ENCODE measurements at places on chromosomes 13 and 19.
A peak's percentile ranks its signal among the peaks of the same experiment; 100 is the strongest.

DNA sequence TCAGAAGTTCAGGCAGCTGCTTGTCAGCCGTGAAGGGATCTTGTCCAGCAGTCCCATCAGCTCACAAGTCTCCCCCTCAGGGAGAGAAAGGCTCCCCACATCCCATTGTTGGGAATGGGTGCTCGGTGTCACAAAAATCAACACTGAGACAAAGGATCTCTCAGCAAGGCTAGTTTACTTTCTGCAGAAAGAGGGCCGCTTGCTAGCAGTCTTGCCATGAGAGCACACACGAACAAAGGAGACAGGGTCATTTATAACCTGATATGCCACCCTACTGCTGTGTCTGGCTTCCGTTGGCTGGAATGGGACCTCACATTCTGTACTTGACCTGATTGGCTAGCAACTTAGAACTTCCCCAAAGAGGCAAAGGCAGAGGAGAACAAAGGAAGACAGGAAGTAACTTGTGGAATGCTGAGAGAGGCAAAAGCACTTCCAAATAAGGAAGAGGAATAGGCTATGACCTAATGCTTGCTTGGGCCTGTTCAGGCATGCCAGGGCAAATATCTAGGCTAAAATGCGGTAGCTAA lies 8.7 kb upstream of the IGFL3 start:
- DNase-seq, result no peak

GRCh38 chr19:21848706-21849105 lies 12.7 kb upstream of the ZNF43 start:
- DNase-seq, result no peak

GRCh38 chr13:45337803-45338202 lies 3.2 kb downstream of the TPT1 start:
- no peak for DNase-seq

DNA sequence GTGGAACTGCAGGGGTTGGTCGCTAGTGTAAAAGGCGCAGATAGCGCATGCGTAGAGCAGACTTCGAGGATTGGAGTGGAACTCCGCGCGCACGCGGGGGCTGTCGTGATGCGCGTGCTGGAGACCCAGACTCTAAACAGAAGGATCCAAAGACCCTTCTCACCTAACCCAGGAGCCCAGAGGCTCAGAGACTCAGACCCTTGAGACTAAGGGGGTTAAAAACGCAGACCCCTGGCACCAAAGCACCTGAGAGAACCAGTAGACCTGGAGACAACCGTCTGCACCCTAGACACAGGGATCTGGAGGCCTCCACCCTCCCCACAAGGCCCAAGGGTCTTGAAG lies 567 bp upstream of the CTU1 start:
- no peak for DNase-seq

DNA sequence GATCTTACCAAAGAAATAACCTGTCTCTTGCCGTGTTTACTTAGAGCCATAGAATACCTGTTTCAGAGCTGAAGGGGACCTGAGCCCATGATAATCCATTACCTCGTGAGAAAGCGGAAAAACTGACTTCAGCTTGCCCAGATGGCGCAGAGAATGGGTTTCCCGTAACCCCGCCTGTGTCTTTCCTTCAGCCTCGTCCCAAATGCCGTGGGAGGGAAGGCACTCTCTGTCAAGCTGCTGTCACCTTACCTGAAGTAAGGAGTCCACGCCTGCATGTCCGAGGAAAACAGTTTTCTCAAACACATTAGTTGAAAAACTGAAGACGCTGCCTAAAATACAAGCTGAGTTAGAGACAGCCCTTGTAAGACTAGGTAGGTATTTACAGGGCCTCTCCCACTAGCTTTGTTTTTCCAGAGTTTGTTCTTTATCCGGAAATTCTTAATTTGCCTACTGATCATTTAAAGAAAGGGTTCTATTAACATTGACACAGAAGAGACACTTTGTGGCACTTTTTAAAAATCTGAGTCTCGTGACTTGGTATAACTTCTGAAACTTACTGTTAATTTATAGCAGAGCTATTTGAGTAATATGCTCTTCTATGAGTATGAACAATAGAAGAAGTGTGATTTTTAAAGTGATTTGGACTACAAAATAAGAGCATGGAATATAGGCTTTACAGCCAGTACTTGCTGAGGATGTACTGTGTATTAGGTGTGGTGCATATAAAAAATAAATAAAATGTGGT lies 1.3 kb upstream of the INTS6 start:
- DNase-seq, result peak; percentile 47

GRCh38 chr19:33024398-33024797 lies 40.3 kb downstream of the RHPN2 start:
- DNase-seq, result no peak

DNA sequence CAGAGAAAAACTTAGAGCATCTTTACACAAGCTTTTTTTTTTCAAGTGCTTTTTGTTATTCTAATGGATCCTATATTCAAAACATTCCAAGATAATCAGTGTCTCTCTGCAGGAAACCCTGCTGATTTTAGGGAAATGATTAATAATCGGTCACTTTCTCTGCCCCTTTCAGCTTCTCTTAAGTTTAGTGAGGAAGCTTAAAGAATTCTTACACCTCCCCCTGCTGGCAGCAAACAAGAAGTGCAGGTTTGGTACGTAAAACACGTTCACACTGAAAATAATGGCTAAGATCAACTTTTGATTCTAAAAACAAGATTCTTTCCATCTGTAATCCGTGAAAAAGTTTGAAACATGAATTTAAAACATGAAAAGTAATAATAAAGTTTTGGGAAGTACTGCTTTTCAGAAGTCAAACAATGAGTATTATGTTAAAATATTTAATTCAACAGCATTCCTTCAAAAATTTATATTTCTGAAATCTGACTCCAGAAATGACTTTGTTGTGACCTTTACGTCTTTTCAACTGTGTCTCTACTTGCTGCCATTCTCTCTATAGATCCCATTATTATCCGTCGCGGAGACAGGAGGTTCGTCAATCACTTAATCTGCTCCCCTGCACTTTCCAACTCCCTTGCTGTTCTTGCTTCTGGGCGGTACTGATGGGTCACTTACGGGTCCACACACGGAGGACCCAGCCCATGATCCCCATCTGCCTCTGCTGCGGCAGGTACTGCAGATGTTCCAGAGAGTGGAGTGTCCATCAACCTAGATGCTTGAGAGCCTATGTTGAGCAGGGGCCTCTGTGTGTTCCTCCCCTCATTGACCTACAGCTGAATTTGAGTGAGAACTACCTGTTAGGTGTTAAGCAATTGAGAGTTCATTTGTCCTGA lies 203.1 kb upstream of the EDNRB start:
- no peak for DNase-seq

DNA sequence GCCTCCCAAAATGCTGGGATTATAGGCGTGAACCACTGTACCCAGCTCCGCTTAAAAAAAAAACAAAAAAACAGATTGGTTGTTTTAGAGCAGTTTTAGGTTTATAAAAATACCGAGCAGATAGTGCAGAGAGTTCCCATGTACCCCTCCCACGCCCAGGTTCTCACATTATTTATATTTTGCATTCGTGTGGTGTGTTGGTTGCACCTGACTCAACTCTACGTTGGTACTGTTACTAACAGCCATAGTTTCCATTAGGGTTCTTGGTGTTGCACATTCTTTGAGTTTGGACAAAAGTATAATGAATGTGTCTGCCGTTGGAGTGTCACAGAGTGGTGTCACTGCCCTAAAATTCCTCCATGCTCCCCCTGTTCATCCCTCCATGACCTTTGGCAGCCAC lies 29.1 kb downstream of the MYO9B start:
- DNase-seq, result no peak

- no peak for DNase-seq
Measured at GRCh38 chr13:91722267-91722884, 324.0 kb downstream of the GPC5 start.

DNA sequence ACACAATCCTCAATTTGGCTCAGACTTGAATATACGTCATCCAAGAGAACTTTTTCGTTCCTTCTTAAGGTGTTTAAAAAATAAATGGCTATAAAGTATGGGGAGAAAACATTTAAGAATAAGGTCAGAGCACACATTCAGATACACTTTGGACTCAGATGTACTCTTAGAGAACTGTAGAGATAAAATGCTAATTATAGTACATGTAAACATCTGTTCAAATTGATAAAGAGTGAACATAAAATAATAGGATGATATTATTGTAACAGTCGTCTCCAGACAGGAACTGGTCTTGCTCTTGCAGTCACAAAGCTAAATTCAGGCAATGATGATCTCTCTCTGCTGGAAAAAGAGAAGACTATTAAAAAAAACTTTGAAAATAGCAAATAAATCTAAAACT lies 91.4 kb downstream of the RBM26 start:
- DNase-seq, result no peak

- no peak for DNase-seq
Measured at GRCh38 chr13:31310786-31311185, 111.0 kb downstream of the B3GLCT start.

DNA sequence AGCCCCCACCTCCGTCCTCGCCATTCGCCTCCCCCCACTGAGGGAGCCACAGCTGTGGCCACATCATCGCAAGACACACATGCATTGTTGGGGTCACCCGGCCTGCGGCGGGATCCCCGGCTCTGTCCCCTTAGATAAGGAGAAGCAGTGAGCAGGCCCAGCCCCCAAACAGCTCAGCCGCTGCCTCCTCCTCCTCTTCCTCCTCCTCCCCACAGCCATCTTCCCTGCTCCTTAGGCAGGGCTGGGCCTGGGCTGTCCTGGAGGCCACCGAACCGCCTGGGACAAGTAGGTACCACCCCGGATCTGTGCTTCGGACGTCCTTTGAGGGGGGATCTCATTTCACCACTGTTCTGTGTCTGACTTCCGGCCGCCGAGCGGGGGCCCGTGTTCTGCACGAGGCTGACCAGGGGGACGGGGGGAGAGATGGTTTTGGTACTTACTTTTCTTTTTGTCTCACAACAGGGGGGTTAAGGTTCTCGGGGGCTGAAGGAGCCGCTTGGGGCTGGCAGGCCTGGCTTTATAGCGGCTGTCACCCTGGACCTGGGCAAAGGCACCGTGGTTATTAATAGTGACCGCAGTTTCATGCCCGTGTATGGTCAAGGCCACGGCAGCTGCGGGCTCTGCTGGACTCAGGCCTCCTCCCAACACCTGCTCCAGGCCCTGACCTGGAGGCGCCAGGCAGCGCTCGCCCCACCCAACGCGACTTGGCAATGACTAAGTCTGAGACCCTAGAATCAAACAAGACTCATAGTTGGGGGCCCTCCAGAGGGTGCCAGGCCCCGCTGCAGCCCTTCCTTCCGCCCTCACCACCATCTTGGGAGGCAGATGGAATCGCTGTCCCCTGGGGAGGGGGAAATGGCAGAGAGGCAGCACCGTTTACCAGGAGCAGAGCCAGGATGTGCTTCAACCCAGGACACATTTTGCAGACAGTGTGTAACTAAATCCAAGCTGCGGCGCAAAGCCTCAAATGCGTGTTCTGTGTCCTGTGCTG lies 18.3 kb downstream of the NMRK2 start:
- no peak for DNase-seq

DNA sequence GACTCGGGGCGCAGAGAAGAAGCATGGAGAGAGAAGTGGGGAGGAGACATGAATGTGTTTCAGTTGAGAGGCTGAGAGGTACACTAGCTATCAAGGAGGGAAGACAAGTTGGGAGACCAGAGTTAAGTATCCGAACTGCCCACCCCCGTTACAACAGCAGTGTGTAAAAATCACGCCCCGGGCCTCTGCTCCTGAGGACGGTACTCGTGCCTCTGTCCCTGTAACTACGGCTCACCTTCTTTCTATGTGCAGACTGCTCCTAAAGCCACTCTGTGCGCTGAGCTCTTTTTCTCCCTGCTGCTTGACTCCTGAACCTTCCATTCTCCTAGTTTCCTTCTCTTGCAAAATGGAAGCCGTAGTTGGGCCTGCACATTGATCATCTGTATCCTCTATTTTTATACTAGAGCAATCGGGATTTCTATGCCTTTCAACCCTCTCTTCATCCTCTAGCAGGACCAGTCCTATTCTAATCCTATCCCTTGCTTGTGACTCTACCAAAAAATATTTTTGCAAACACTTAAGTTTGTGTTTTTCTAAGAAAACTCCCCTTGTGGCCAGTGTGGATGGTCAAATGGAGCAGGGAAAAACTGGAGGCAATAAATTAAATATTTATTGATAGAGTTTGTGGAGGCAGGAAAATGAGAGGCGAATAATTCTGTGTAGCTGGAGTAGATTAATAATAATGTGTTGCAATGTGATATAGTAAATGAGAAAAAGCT lies 569 bp downstream of the POLR1D start:
- DNase-seq, result no peak

DNA sequence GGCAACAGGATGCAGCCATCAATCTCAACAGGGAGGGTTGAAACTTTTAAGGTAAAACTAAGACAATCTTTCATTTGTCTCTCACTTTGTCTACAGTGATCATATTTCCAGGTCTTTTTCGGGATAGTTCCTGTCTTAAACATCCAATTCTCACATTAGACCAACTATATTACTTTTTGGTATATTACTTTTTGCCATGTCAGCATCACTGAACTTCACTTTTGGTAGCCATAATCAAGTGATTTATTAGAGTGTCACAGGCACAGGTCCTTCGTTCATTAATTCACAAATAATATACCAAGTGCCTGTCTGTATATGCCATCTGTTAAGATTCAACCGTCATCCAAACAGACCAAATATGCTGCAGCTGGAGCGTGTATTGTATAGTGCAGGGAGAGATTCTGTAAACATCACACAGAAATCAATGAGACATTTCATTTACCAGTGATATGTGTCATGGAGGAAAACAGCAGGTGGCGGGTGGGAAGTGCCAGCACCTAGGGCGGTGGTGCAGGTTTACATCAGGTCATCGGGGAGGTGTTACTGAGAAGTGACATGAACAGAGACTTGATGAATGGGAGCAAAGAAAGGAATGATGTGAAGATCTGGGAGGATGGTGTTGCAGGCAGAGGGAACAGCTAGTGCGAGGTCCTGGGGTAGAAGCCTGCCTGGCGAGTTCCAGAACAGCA lies 24.9 kb downstream of the ARHGEF7 start:
- DNase-seq, result no peak

DNA sequence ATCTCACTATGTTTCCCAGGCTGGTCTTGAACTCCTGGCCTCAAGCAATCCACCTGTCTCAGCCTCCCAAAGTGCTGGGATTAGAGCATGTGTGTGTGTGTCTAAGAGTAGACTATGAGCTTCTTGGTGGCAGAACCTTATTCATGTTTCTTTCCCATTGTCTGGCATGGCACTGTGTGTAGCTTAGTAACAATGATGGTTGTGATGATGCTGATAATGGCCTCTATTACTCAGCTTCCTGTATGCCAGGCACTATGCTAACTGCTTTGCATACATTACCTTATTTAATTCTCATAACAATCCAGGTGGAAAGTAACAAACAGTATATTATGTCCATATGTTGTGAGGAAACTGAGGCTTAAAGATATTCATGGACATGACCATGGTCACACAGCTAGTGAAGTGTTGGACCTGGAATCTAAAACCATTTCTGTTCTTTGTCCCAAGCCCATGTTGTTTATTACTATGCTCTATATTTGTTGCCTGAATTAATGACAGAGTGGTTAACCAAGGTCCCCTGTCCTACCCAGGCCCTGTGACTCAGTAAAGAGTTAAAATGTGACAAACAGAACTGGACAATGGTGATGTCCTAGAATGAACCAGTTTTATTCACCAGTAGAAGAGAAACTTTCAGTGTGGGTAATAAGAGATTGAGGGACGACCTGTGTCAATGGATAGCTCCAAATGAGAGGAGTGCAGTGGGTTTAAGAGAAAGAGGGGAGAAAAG lies 109.6 kb downstream of the KLF5 start:
- DNase-seq, result no peak

Data from activated T-cell treated with anti-CD3 and anti-CD28 coated beads, Interleukin-2, amount 50 U/mL, for 4 hours (primary cell).